ENCODE measurements at places on chromosomes 7 and 10.

GRCh38 chr10:123666318-123667236 is at the start of gene GPR26:
GPR26 (plus strand) TSS chr10:123666355; CDS start chr10:123666408, 53 bp downstream.
- no peak for DNase-seq
- no peaks in the 10 kb centered on the region for H3K4me1 ChIP-seq
- no peaks in the 10 kb centered on the region for H3K27me3 ChIP-seq
- H3K27ac ChIP-seq = no peak within 1 kb of the TSS

GRCh38 chr7:2141651-2142050 is 91.1 kb downstream of the MAD1L1 start:
- no peaks in the 10 kb centered on the region for H3K4me1 ChIP-seq
- no peak overlapping the region for H3K4me3 ChIP-seq
- H3K27ac ChIP-seq = no peak overlapping the region
- H3K27me3 ChIP-seq = no peaks in the 10 kb centered on the region
- no peak for DNase-seq

- no peak overlapping the region for H3K27ac ChIP-seq
- no peaks in the 10 kb centered on the region for H3K27me3 ChIP-seq
- DNase-seq = no peak
- H3K36me3 ChIP-seq = no peaks in the 10 kb centered on the region
These were observed 1.2 kb upstream of the SDHAF3 start for GRCh38 chr7:97116308-97116707.

DNA sequence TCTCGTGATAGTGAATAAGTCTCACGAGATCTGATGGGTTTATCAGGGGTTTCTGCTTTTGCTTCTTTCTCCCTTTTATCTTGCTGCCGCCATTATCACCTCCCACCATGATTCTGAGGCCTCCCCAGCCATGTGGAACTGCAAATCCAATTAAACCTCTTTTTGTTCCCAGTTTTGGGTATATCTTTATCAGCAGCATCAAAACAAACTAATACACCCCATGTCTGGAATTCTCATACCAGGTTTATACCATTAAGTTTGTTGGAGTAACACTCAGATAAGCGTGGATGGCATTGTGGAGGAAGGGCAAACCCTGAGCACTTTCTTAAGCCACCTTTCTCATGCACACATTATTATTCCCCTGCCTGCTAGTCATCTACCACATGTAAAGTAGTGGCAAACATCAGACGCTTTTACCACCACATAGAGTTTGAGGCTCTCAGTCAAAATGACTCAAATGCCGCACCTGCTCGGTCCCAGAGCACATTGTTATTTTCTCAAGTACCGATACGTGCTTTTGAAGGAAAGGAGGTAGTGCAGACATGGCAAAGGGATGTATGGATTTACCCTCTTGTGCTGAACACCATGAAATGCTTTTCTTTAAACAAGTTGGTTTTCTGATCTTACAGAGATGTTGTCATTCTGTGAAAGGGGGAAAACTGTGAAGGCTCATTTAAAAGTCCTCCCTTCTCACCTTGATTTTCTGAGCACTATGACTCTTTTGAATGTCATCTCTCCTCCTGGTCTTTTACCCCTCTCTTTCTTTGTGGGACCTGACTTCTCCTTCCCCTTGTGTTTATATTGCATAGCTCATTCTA is 429.7 kb downstream of the EXOC4 start:
- no peaks in the 10 kb centered on the region for H3K4me1 ChIP-seq
- H3K4me3 ChIP-seq = no peak overlapping the region
- H3K36me3 ChIP-seq = no peaks in the 10 kb centered on the region
- H3K27me3 ChIP-seq = no peaks in the 10 kb centered on the region
- no peak for DNase-seq

- no peaks in the 10 kb centered on the region for H3K36me3 ChIP-seq
- no peaks in the 10 kb centered on the region for H3K27me3 ChIP-seq
- no peaks in the 10 kb centered on the region for H3K4me1 ChIP-seq
- no peak overlapping the region for H3K27ac ChIP-seq
- DNase-seq = no peak
- H3K4me3 ChIP-seq = no peak overlapping the region
These were observed 183.7 kb upstream of the SH2B2 start for GRCh38 chr7:102103027-102103372.

GRCh38 chr7:10521306-10521705 is 452.4 kb upstream of the PHF14 start:
- H3K36me3 ChIP-seq = no peaks in the 10 kb centered on the region
- no peak overlapping the region for H3K4me3 ChIP-seq
- DNase-seq = no peak
- no peak overlapping the region for H3K27ac ChIP-seq
- no peaks in the 10 kb centered on the region for H3K27me3 ChIP-seq

- no peak overlapping the region for H3K27ac ChIP-seq
- no peak for DNase-seq
- H3K4me1 ChIP-seq = no peaks in the 10 kb centered on the region
- no peaks in the 10 kb centered on the region for H3K27me3 ChIP-seq
- H3K36me3 ChIP-seq = no peaks in the 10 kb centered on the region
These were observed 5.8 kb upstream of the JAKMIP3 start for GRCh38 chr10:132059760-132060508.

- H3K4me3 ChIP-seq = no peak overlapping the region
- H3K27me3 ChIP-seq = no peaks in the 10 kb centered on the region
- H3K27ac ChIP-seq = no peak overlapping the region
These were observed 16.6 kb downstream of the ZNF862 start for GRCh38 chr7:149854611-149855360.

- DNase-seq = no peak
- no peaks in the 10 kb centered on the region for H3K4me1 ChIP-seq
- H3K27me3 ChIP-seq = no peaks in the 10 kb centered on the region
- no peak overlapping the region for H3K4me3 ChIP-seq
- no peaks in the 10 kb centered on the region for H3K36me3 ChIP-seq
- no peak overlapping the region for H3K27ac ChIP-seq
These were observed 13.9 kb upstream of the LANCL2 start for GRCh38 chr7:55351263-55351662.

GRCh38 chr7:158291998-158292397 is 295.6 kb downstream of the PTPRN2 start:
- no peak overlapping the region for H3K4me3 ChIP-seq
- no peak overlapping the region for H3K27ac ChIP-seq
- no peak for DNase-seq
- H3K4me1 ChIP-seq = no peaks in the 10 kb centered on the region
- H3K27me3 ChIP-seq = no peaks in the 10 kb centered on the region
- no peaks in the 10 kb centered on the region for H3K36me3 ChIP-seq

DNA sequence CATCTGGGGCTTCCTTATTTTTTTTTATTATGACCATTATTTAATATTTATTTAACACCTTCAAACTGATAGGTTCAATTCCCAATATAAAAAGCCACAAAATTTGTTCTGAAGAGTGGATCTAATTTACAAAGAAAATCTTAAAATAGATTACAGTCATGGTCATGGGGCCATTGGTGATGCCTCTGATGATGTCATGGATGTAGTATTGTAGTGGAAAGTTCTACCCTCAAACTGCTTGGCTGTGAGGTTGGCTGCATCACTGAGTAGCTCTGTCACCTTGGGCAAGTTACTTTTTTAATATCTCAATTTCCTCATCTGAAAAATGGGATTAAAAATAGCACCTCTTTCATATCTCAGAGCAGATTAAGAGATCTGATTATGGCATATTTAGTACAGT is 128.5 kb downstream of the DKK1 start:
- no peak for DNase-seq
- H3K27ac ChIP-seq = no peak overlapping the region
- H3K36me3 ChIP-seq = no peaks in the 10 kb centered on the region

DNA sequence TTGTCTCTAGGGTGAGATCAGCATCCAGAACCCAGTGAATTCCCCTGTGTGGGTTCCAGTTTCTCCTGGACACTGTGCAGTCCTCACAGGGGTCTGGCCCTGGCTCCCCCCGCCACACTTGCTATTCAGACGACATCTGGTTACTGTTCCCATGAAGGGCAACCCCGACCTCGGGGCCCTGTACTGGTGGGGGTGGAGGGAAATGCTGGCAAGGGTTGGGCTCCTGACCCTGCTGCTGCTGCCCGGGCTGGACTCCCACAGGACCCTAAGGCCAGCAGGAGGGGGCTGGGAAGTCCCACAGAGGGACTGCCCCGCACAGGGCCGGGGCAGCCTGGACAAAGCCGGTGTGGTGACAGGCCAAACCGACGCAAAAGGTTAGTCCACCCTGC is 768 bp upstream of the CPA1 start:
- no peaks in the 10 kb centered on the region for H3K36me3 ChIP-seq
- H3K27ac ChIP-seq = peak overlapping the region; percentile 57
- H3K4me3 ChIP-seq = no peak overlapping the region
- H3K4me1 ChIP-seq = peaks cover 6% of the 10 kb centered on the region

DNA sequence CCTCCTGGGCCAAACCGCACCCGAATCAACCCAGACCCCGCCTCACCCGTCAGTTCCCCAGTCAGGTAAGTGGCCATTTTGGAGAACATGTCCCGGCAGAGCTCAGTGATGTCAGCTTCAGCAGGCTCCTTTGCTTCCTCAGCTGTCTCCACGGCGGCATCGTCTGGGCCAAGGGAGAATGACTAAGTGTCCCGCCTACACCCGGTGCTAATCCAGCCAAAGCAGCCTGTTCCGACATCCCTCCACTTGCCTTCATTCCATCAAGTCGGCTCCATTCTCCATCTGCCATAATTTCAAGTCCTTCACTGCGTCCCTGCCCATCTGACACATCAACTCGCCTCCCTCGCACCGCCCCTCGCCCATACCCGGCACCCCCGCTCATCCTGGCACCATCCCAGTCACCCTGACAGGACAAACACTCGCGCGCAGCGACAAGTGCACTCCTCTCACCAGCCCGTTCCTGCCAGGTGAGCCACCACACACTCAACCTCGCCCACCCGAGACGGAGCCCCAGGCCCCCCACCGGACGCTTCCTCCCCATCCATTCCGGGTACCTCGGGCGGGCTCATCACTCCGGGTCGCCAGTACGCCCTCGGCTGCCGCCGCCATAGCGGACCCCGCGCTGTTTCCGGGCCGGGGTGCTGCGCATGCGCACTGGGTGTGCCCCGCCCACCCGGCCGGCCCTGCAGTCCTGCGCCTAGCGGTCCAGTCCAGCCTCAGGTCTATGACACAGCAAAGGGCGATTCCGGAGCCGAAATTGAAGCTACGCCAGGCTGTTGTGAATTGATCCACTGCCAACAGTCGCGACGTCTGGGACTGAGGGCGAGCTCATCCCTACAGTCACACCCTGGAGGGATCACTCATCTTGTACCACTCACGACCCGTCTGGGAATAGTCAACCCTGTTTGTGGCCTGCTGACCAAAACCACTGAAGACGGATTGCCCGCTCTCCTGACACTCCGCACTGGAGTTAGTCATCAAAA is at the start of gene BLOC1S2:
BLOC1S2 (minus strand) TSS at position 630 of the 983 bp plus-strand sequence; CDS start at position 609, 21 bp downstream.
- no peaks in the 10 kb centered on the region for H3K27me3 ChIP-seq
- no peaks in the 10 kb centered on the region for H3K36me3 ChIP-seq
- peaks cover 10% of the 10 kb centered on the region for H3K4me1 ChIP-seq

DNA sequence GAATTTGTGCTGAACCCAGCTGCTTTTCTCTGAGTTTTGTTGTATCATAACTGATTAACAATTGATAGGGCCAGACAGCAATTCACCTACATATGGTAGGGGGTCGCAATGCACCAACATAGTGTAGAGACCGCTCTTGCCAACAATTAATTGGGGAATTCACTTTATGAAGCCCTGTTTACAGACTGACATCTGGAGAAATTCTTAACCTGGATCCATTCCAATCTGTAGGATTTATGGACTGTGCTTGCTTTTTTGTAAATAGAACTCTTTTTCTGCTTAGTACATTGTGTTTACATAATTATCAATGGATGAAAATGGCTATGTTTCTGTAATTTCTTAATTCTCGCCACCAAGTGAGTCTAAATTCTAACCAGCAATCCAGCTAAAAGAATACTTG is 311.7 kb upstream of the BMPER start:
- H3K27ac ChIP-seq = no peak overlapping the region
- H3K4me1 ChIP-seq = no peaks in the 10 kb centered on the region
- H3K27me3 ChIP-seq = no peaks in the 10 kb centered on the region

DNA sequence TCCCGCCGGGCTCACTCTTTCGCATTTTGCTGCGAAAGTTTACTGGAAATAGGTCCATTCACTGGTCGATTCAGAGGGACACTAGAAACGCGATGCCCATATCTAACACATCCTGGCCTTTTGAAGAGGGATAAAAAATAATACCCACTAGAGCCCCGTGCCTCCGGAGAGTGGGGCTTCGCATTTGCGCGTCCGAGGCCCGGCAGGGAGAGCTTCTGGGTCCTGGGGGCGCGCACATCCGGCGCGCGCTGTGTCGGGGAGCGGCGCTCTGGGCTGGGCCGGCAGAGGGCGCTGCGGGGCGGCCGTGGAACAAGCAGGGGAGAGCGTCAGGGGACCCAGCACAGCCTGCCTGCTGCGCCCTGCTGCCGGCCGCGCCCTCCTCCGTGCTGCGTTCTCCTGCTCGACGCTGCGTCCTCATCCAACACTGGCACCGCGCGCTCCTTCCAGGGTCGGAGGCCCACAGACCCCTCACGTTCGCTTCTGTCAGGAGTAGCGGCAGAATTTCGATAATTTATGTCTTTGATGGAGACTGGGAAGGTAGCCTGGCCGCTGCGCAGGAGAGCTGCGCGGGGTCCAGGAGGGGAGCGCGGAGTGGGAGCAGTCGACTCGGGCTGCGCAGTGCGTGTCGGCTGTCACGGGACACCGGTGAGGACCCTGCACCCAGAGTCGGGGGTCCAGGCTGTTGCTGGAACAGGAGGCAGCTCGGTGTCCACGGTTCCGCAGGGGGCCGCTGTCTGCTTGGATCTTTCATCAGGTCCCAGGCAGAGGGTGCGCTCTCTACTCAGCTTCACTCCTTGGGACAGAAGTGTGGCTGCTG is 41.5 kb upstream of the ZNF32 start:
- H3K4me3 ChIP-seq = peak overlapping the region; percentile 41
- H3K36me3 ChIP-seq = no peaks in the 10 kb centered on the region
- H3K27me3 ChIP-seq = no peaks in the 10 kb centered on the region
- H3K4me1 ChIP-seq = no peaks in the 10 kb centered on the region

DNA sequence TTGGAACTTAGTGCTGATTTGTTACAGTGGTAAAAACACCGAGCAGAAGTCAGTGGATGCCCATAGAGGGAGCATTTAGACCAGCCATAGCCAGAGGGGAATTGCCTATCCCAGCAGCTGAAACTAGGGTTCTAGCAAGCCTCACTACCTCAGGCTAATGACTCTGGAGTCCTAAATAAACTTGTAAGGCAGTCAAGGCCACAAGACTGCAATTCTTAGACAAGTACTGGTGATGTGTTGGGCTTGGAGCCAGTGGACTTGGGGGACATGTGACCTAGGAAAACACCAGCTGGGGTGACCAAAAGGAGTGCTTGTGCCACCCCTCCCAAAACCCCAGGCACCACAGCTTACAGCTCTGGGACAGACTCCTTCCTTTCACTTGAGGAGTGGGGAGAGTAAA is 209.0 kb downstream of the MAGI2 start:
- no peaks in the 10 kb centered on the region for H3K36me3 ChIP-seq
- no peak overlapping the region for H3K4me3 ChIP-seq
- H3K27ac ChIP-seq = no peak overlapping the region
- DNase-seq = no peak
- H3K27me3 ChIP-seq = no peaks in the 10 kb centered on the region

DNA sequence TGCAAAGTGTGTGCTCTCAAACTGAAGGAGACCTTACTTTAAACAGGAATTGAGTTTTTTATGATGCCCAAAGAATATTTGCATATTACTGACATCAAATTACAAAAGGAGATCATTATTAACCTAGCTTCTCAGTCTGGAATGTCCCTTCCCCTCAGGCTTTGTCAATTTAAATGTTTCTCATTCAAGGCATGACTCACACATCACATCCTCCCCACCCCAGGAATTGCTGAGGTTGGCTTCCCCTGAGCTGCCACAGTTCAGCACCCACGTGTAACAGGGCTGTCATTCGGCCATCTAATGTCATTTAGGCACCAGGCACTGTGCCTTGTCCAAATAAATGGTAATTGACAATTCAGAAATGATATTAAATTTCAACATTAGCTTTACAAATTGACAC is 305.9 kb upstream of the MGMT start:
- no peak for DNase-seq
- no peaks in the 10 kb centered on the region for H3K4me1 ChIP-seq
- no peak overlapping the region for H3K4me3 ChIP-seq
- no peaks in the 10 kb centered on the region for H3K36me3 ChIP-seq

Data from uterus (tissue), 4 donors.